Glutamatergic neuron (in vitro differentiated cells): ENCODE measurements at places on chromosomes 12 and 14. TPM values are rescaled to one million over a fixed set of nuclear protein-coding genes. Genes with fewer than 3 reads are reported as not detected.
A peak's percentile ranks its signal among the peaks of the same experiment; 100 is the strongest.

DNA sequence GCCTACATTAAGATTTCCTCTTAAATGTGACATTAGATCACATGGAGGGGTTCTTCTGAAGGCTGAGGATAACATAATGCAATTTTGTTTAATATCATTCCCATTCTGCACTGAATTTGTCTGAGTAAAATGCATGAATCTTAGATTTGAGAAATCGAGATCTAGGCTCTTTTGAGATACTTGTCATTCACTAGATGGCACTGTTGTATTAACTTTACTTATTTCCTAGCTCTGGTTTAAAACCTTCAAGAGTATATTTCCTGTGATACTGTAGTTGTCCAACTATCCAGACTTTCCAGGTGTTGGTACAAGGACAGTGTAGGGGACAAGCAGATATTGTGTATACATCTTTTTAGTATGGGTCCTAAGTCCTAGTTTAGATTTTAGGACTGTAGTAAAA, 91.7 kb upstream of the SEL1L start:
- peaks cover 10% of the 10 kb centered on the region for H3K4me1 ChIP-seq
- no peak for DNase-seq
- no peak overlapping the region for H3K4me3 ChIP-seq
- no peaks in the 10 kb centered on the region for H3K27me3 ChIP-seq

ANP32D gene
- total RNA-seq, result not detected

ANKS1B gene
- total RNA-seq, result 11.3 TPM

DNA sequence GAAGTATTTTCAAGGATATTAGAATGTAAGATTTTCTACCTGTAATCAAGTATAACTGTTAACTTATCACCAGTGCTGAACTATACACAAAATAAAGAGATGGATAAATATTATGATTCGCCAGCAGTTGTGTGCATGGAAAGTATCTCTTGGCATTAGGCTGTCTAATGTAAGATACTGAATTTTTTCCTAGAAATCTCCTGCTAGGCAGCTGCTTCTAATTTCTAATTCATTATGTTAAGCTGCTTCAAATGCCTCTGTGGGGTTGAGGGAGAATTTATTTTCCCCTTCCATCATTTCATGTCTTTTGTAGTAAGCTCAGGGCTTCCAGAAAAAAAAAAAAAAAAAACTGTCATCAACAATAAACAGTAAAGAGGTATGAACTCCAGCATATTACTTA, 516.0 kb downstream of the DIO2 start:
- no peak overlapping the region for H3K4me3 ChIP-seq
- no peaks in the 10 kb centered on the region for H3K36me3 ChIP-seq
- peaks cover 1% of the 10 kb centered on the region for H3K27me3 ChIP-seq
- DNase-seq, result no peak
- peaks cover 2% of the 10 kb centered on the region for H3K4me1 ChIP-seq

- no peak for DNase-seq
- H3K36me3 ChIP-seq, result no peaks in the 10 kb centered on the region
- H3K4me3 ChIP-seq, result no peak overlapping the region
- H3K27me3 ChIP-seq, result peaks cover 4% of the 10 kb centered on the region
- H3K27ac ChIP-seq, result no peak overlapping the region
Measured at GRCh38 chr12:4392223-4392742, 12.8 kb upstream of the FGF23 start.

- H3K27ac ChIP-seq, result no peak overlapping the region
- no peak for DNase-seq
- H3K36me3 ChIP-seq, result peaks cover 4% of the 10 kb centered on the region
- H3K27me3 ChIP-seq, result no peaks in the 10 kb centered on the region
- H3K4me3 ChIP-seq, result no peak overlapping the region
Measured at GRCh38 chr14:35374263-35374712, 30.3 kb downstream of the NFKBIA start.

GRCh38 chr14:71703477-71703876, 228.8 kb upstream of the RGS6 start:
- H3K4me1 ChIP-seq, result peaks cover 10% of the 10 kb centered on the region
- no peaks in the 10 kb centered on the region for H3K36me3 ChIP-seq
- H3K27ac ChIP-seq, result peak overlapping the region; percentile 69
- H3K4me3 ChIP-seq, result no peak overlapping the region

- no peak for DNase-seq
- no peaks in the 10 kb centered on the region for H3K36me3 ChIP-seq
- H3K27me3 ChIP-seq, result peaks cover 2% of the 10 kb centered on the region
- no peak overlapping the region for H3K4me3 ChIP-seq
- H3K4me1 ChIP-seq, result no peaks in the 10 kb centered on the region
Measured at GRCh38 chr14:88424573-88424972, 39.1 kb downstream of the SPATA7 start.

DNA sequence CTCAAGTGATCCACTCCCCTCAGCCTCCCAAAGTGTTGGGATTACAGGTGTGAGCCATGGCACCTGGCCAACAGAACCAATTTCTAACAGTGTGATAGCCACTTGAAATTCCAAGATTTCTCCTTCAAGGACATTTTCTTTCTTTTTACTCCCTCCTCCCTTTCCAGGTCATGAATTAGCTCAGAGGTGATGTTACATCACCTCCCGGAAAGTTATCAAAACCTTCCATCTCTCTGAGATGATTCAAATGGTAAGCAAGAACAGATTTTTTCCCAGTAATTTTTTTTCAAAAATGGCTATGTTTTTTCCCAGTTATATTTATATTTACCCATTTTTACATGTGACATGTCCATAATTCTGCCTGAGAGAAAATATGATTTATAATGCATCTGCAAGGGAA, 15.6 kb upstream of the SMAGP start:
- no peak overlapping the region for H3K4me3 ChIP-seq
- H3K27me3 ChIP-seq, result no peaks in the 10 kb centered on the region
- no peak overlapping the region for H3K27ac ChIP-seq

ADCY4 gene
- not detected for total RNA-seq

KLRF1 gene
- not detected for total RNA-seq

GRCh38 chr14:57559576-57559975, 65.9 kb upstream of the CCDC198 start:
- no peak for DNase-seq
- peaks cover 3% of the 10 kb centered on the region for H3K27me3 ChIP-seq
- peaks cover 9% of the 10 kb centered on the region for H3K4me1 ChIP-seq
- H3K27ac ChIP-seq, result no peak overlapping the region
- H3K36me3 ChIP-seq, result no peaks in the 10 kb centered on the region

SLC5A8 gene
- total RNA-seq, result not detected

GLT1D1 gene
- total RNA-seq, result 4.4 TPM

ENTPD5 gene
- total RNA-seq, result 7.8 TPM

GRCh38 chr12:43760396-43760795, 1.6 kb downstream of the IRAK4 start:
- H3K36me3 ChIP-seq, result no peaks in the 10 kb centered on the region
- H3K27ac ChIP-seq, result peak overlapping the region; percentile 17
- peaks cover 2% of the 10 kb centered on the region for H3K27me3 ChIP-seq
- DNase-seq, result no peak
- H3K4me3 ChIP-seq, result peak overlapping the region; percentile 61

GRCh38 chr12:58847901-58848600, 72.3 kb downstream of the LRIG3 start:
- no peaks in the 10 kb centered on the region for H3K27me3 ChIP-seq
- H3K36me3 ChIP-seq, result no peaks in the 10 kb centered on the region
- no peaks in the 10 kb centered on the region for H3K4me1 ChIP-seq
- DNase-seq, result no peak

LAG3 gene
- total RNA-seq, result 7.3 TPM

GRCh38 chr12:28622406-28622805, 432.1 kb downstream of the CCDC91 start:
- no peak for DNase-seq
- no peaks in the 10 kb centered on the region for H3K4me1 ChIP-seq

GRCh38 chr12:33703221-33703620, 263.6 kb upstream of the SYT10 start:
- DNase-seq, result no peak
- no peak overlapping the region for H3K4me3 ChIP-seq
- no peaks in the 10 kb centered on the region for H3K36me3 ChIP-seq
- H3K4me1 ChIP-seq, result no peaks in the 10 kb centered on the region
- H3K27me3 ChIP-seq, result peaks cover 2% of the 10 kb centered on the region
- no peak overlapping the region for H3K27ac ChIP-seq

POTEG gene
- not detected for total RNA-seq

DNA sequence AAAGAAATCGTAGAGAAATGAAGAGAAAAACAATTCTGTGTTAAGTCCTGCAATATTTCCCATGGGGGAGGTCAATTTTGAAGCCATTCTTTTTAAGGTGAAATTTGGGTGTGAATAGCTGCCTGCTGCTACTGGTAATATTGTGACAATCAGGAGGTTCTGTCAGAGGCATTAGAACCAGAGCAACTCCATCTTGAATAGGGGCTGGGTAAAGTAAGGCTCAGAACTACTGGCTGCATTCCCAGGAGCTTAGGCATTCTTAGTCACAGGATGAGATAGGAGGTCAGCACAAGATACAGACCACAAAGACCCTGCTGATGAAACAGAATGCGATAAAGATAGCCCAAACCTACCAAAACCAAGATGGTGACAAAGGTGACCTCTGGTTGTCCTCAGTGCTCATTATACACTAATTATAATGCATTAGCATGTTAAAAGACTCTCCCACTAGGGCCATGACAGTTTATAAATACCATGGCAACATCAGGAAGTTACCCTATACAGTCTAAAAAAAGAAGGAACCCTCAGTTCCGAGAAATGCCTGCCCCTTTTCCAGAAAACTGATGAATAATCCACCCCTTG, 24.8 kb upstream of the MTHFD1 start:
- H3K36me3 ChIP-seq, result no peaks in the 10 kb centered on the region
- no peak overlapping the region for H3K27ac ChIP-seq
- H3K4me1 ChIP-seq, result no peaks in the 10 kb centered on the region
- H3K4me3 ChIP-seq, result no peak overlapping the region
- H3K27me3 ChIP-seq, result peaks cover 4% of the 10 kb centered on the region

KIF26A gene
- 5.9 TPM for total RNA-seq
